T-helper 2 cell (primary cell): ENCODE measurements at places on chromosomes 3 and 15.

DNA sequence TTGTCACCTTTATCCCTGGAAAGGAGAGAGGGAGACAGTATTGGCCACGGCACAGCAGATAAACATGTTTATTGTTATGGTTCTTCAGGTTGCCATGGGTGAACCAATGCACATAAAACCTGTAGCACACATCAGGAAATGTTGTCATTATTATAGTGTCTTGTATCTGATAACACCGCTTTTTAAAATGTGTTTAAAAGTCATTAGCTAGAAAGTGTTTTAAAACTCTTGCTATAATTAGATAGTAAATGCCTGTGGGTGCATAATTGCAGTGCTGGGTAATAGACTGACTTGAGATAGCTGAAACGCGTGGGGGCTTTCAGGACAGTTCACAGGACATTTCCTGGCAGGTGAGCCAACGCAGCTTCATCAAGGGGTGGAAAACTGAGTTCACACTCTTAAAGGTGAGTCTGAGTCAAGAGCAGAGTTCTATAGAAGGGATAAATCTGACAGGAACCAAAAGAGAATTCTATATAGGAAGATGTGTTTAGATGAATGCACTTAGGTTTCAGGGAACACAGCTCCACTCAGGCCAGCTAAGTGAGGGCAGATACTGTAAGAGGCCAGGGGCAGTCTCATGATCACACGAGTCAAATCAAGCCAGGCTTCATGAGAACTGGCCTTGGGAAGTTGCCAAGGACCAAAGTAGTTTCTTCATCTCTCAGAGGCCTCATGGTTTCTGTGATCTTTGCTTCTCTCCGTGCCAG is 35.6 kb upstream of the PPP4R2 start:
- DNase-seq, result peak; percentile 48

DNA sequence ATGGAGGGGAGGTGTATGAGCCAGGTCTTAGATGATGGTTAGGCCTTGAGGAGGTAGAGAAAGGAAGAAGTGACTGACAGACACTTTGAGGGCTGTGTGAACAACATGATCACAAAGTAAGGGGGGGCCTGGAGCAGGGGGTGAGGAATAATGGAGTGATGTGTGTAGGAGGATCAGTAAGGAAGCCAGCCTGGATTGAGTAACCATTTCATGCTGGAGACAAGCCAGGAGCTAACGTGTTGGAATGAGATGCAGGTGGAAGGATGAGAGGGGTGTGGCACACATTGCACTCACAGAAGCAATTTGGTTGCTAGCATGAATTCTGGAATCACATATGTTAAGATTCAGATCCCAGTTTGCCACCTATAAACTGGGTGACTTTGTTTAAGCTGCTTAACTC is 65.5 kb downstream of the BBX start:
- DNase-seq, result no peak

GRCh38 chr3:148528024-148528423 is 169.7 kb upstream of the AGTR1 start:
- no peak for DNase-seq

- no peak for DNase-seq
These were observed 88.6 kb upstream of the FAM3D start for GRCh38 chr3:58755150-58755549.

DNA sequence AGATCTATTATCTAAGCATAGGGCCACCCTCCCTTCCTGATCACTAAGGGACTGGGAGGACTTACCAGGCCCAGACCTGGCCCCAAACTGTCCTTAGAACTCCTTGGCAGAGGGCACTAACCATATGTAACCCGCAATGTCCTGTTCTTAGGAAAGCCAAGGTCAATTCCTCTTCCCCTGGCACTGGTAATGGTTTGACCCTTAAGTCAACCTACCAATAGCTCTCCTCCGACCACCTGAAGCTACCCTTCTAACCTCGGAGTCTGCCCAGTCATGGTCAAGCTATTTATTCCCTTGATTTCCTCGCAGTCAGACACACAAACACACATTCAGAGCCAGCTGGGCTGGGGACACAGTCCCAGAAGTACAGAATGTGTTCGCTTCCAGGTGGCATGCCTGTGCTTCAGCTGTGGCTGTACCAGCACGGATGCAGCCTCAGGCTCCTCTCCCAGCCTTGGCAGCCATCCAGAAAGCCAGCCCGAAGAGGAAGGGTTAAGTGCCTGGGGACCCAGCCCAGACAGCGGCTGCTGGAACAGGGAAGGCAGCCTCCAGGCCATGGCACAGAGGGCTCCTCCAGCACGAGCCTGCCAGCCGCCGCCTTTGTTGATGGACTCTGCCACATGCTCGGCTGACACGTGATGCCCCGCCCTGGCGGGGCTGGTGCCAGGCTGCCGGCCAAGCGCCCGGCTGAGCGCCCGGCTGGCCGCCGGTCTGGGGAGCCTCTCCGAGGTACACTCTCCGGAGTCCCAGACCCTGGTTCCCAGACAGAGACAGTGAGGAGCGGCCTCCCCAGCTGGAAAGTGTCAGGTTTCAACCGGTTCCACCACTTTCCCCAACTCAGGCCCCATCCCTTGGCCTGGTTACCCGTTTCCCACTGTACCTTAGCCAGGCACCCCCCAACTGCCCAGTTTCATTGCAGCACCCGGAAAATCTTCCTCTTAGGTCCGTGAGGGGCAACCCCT is 5.5 kb downstream of the BMF start:
- DNase-seq, result no peak

- DNase-seq, result no peak
These were observed 1.9 kb downstream of the CD200 start for GRCh38 chr3:112334691-112335433.

DNA sequence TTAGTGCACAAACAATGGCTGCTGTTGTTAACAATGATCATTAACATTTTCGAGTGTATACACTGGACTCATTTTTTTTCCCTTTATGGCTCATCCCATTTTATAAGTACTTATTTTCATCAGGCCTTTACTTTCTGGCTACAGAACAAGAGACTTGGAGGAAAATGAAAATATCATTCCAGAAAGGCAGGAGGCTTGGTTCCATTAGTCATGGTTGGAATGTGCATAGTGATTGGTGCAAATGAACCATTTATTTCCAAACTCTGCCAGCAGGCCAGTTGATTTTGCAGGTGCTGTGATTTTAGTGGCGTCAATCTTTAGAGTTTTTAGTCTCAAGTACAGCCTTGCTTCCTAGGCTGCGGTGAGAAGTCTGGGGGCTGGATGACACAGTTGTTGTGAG is 151.8 kb downstream of the ITPR1 start:
- no peak for DNase-seq

DNA sequence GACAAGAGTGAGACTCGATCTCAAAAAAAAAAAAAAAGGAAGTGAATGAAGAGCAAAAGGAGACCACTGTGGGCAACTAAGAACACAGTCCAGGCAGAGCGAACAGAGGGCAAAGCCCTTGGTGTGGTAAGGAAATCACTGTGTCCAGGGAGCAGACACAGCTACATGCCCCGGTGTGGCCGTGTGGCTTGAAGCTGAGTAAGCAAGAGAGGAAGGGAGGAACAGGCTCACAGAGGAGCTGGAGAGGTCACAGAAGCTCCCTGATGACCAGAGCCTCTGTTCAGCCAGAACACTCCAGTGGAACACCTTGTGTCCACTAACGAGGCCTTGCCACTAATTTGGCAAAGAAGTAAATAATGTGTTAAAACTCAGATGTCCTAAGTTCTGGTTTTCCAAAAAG is 60.6 kb upstream of the GATA2 start:
- DNase-seq, result no peak

- no peak for DNase-seq
These were observed 26.1 kb downstream of the FAM174B start for GRCh38 chr15:92629276-92629974.

DNA sequence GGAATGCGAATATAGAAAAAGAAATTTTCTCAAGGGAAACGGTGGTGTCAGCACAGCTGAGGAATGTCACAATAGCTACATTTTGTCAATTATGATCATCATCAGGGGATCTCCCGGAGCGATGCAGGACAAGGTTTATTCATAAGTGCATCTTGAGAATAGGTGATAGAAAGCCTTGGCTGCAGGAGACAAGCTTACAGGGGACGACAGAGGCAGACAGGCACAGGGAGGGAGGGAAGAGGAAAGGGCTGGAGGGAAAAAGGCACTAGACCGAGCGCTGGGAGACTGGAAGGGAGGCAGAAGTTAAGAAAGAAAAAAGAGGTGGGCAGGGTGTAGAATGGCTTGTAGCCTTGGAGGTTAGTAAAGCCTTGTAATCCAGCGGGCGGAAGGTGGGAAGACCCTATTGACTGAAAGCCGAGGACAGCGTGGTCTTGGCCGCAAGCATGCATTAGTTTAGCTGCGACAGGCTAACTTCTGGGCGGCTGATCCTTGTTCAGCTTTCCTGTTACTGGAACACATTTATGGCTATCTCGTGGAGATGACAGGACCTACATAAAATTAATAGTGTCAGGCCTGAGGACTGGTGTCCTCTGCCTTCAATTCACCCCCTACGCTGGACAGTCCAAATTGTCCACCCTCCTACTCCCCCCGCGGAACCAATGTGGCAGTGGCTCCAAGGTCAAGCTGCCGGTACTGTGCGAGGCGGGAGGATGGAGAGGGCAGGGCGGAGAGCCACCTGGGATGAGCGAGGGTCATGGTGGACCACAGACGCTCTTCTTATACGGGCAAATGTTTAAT is 1.4 kb upstream of the NECTIN3 start:
- DNase-seq, result no peak

GRCh38 chr15:85007741-85008397 is 26.2 kb downstream of the PDE8A start:
- no peak for DNase-seq

- DNase-seq, result no peak
These were observed 205.6 kb downstream of the NECTIN3 start for GRCh38 chr3:111277226-111277625.

DNA sequence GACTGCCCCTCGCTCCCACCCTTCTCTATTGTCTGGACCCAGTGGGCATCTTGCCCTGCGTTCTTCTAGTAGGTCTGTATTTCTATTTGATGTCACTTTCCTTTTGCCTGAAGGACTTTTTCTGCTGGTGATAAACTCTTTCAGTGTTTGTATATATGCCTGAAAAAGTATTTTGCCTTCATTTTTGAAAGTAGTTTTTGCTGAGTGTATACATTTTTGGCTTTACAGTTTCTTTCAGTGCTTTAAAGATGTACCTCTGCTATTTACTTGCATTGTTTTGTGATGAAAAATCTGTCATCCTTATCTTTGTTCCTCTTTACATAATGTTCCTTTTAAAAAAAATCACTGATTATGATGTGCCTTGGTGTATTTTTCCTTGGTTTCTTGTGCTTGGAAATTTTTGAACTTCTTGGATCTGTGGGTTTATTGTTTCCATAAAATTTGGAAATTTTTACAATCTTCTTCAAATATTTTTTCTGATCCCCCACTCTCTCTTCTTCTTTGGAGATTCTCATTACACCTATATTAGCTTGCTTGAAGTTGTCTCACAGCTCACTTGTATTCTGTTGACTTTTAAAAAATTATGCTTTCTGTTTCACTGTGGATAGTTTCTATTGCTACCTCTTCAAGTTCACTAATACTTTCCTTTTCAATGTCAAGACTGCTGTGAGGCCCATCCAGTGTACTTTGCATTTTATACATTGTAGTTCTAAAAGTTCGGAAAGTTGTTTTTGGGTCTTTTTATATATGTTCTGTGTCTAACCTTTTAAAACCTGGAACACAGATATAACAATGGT is 67.8 kb downstream of the RGMA start:
- DNase-seq, result no peak

DNA sequence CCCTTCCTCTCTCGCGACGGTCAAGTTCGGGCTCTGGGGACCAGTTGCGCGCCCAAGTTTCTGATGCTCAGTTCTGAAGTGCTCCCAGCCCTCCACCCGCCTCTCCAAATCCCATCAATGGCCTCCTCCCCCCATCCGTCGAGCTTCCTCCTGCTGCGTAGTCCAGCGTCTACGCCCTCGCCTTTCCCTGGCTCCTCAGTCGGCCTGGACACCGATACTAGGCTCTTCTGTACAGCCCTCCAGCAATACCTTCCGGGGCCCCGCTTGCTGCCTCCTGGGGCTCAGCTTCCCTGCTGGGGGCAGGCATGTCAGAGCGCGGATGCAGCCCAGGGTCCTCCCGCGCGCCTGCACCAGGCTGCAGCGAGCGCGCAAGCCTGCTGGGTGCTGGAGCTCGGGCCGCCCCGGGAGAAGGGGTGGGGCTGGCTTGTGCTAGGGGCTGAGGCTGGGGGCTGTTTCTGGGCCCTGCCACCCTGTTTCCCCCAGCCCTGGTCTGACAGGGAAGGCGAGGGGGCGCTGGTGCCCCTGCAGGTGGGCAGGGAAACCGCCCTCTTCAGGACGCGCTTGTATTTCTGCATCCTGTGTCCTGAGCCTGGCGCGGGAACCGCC is 353.3 kb upstream of the SUCLG2 start:
- no peak for DNase-seq

DNA sequence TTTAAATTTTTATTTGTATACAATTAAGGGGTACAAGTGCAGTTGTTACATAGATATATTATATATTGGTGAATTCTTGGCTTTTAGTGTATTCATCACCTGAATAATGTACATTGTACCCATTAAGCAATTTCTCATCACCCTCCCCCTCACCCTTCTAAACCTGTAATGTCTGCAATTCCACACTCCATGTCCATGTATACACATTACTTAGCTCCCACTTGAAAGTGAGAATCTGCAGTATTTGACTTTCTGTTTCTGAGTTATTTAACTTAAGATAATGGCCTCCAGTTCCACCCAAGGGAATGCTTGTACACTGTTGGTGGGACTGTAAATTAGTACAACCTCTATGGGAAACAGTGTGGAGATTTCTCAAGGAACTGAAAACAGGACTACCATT is 383.2 kb upstream of the KCNMB2 start:
- no peak for DNase-seq

DNA sequence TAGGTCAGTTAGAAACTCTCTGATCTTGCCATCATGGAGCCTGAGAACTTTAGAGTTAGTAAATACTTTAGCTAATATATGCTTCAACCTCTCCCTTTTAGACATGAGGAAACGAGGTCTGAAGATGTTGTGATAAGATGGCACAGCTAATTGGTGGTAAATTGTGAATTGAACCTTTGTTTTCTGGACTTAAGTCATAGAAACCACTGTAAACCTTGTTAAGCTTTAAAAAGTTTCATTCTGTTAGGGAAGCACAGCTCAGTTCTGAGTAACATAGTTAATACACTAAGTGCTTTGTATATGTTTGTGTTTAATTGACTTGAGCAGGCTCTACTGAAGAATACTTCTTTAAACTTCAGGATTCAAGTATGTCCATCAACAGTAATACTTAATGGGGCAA is 108.6 kb downstream of the AKAP13 start:
- no peak for DNase-seq

DNA sequence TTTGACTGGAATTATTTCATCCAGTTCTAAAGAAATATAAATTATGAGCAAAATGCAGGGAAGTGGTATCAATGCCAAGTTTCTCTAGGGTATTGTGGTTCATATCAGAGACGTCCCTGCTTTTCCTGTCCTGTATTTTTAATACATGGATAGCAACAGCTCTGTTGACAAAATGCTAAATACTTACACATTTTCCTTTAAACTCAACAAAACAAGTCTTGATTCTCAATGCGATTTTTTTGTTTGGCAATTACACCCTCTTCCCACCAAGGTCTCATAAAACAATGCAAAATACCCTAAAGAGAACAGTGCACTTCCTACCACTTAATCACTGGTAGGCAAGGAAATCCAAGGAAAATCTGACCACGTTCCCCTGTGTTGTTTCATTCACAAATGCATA is 120.0 kb downstream of the DUT start:
- DNase-seq, result no peak

GRCh38 chr15:57340682-57341259 is 35.5 kb upstream of the CGNL1 start:
- no peak for DNase-seq

GRCh38 chr15:83659417-83659812 is 5.5 kb downstream of the ADAMTSL3 start:
- DNase-seq, result no peak
